ENCODE measurements at places on chromosomes 4 and X.

GRCh38 chr4:149785696-149786431, 29.8 kb downstream of the IQCM start:
- DNase-seq = no peak

GRCh38 chr4:90219822-90220221, 92.6 kb downstream of the CCSER1 start:
- DNase-seq = no peak

GRCh38 chr4:155423671-155424070, 46.9 kb upstream of the MAP9 start:
- no peak for DNase-seq

GRCh38 chr4:115918149-115918548, 804.7 kb upstream of the NDST4 start:
- no peak for DNase-seq

DNA sequence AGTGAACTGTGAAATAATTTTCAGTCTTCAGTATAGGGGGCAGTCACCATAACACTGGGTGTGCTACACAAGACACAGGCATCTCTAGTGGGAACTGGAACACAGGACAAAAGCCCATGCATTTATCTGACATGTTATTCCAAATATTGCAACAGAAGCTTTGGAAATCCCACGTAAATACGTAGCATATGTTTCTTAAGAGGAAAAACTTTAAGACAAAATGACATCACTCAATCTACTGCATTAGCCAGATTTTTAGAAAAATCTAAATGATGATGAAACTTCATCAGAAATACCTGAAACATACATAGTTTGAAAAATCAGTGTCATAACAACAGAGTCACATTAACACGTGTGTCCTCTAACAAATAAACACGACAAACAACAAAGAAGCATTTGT, 14.5 kb downstream of the SHISA3 start:
- DNase-seq = no peak

DNA sequence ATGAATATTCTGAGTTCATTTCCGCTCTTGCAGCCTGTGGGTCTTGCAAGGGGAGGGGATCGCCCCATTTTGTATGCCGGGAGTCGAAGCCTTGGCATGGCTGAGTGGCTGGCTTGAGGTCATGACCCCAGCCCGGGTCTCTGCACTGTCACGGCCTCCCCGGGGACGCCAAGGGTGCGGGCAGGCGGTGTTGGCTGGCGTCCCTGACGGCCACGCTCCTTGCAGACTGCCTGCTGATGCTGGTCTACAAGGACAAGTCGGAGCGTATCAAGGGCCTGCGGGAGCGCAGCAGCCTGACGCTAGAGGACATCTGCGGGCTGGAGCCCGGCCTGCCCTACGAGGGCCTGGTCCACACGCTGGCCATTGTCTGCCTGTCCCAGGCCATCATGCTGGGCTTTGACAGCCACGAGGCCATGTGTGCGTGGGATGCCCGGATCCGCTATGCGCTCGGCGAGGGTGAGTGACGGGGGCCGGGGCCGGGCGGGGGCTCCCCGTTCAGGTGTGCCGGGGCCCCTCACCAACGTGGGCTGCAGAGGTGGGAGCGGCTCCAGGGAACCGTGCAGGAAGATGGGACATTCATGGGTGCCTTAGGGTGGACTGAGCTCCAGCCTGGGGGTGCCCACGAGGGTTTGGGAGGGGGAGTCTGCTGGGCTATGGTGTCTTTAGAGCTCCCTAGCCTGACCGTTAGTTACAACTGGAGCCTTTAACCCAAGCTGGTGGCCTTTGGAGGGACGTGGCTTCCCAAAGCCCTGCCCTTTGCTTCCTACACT, 10.3 kb downstream of the DOK7 start:
- DNase-seq = no peak

GRCh38 chrX:17638731-17639130, 98.6 kb upstream of the SCML1 start:
- DNase-seq = no peak

DNA sequence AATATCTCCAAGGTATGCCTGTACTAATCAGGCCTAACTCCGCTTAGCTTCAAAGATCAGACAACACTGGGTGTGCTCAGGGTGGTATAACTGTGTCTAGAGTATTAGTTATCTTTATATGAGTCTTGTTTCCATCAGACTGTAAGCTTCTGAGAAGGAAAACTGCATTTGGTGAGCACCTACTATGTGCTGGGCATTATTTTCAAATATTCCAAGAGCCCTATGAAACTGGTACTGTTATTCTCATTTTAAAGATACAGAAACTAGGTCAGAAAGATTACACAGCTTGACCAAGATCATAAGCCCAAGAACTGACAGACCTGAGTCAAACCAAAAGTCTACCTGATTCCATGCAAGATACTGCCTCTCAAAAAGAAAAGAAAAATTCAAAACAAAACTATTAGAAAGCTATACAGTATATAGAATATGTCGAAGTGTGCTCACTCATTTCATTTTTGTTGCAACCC, 44.4 kb downstream of the LRBA start:
- DNase-seq = no peak

DNA sequence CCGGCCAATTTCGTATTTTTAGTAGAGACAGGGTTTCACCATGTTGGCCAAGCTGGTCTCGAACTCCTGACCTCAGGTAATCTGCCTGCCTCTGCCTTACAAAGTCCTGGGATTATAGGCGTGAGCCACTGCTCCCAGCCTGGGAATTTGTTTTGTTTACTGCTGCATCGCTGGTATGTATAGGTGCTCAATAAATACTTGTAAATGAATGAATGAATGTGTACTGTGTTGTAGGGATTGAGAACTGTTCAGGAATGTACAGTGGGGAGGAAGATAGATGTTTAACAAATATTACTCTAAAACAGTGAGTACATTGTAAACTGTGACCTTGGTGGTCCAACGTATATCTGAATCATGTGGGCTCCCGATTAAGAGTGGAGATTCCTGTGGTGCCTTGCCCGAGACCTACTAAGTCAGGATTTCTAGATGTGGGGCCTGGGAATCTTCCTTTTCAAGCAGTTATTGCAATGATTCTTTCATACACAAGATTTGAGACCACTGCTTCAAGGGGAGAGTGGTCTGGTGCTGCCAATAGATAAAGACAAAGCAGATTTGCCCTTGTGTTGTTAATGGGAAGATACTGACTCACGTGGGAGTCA, 41.0 kb downstream of the WWC2 start:
- no peak for DNase-seq

DNA sequence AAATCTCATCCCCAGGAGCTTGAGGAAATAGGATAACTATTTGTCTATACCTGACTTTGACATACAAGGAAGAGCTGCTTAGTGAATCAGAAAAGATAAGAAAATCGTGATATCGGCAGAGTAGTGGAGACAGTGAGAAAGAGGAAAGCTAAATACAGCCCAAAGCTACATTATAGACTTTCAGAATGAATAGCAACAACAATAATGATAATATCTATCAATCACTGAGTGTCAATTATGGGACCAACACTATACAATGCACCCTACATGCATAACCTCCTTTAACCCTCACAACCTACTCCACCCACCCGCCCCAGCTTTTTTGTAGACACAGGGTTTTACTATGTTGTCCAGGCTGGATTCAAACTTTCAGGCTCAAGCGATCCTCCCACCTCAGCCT, 205.1 kb downstream of the PPP3CA start:
- no peak for DNase-seq

- DNase-seq = no peak
These were observed 100.4 kb upstream of the PSAPL1 start for GRCh38 chr4:7535094-7535493.

DNA sequence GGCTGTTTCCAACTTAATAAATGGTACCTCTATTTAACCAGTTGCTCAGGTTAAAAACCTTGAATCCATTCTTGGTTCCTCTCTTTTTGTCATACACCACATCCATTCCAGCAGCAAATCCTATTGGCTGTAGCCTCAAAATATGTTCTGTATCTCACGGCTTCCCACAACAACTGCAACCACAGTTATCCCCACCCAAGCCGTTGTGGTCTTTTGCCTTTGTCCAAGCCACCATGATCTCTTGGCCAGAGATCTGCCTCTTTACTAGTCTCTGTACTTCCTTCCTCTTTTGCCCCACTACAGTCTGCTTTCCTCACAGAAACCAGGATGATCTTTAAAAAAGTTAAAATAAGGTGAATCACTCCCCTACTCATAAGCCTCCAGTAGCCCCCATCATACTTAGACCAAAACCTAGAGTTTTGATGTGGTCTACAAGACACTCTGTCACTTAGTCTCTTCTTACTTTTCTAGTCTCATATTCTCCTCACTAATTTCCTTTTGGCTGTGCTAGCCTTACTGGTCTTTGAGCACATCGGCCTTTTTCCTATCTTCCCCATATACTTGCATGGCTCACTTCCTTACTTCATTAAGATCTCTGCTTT, 10.3 kb downstream of the MAOA start:
- DNase-seq = no peak

- DNase-seq = no peak
These were observed 169.4 kb downstream of the ZNF674 start for GRCh38 chrX:46375831-46376230.
